LoVo (cell line): ENCODE measurements at places on chromosomes 2 and 18.

DNA sequence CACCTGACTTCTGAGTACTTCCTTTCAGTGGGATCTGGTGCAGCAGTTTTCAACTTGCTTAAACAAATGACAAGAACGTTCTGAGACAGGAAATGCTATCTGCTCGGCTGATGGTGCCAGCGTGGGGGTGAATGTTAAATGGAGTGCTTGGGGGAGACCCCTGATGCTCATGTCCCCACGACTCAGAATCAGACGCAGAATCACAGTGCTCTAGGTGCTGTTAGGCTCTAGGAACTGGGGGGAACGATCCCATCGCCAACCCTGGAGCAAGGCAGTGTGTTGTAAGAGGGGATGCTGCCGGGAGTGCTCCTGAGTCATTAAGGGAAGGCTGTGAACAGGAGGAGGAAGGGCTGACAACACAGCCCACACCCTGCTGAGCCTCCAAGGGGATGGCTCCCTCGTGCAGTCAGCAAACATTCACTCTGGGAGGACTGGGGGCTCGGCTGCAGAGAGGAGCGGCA, 34.1 kb upstream of the KCNF1 start:
- no peak for DNase-seq

DNA sequence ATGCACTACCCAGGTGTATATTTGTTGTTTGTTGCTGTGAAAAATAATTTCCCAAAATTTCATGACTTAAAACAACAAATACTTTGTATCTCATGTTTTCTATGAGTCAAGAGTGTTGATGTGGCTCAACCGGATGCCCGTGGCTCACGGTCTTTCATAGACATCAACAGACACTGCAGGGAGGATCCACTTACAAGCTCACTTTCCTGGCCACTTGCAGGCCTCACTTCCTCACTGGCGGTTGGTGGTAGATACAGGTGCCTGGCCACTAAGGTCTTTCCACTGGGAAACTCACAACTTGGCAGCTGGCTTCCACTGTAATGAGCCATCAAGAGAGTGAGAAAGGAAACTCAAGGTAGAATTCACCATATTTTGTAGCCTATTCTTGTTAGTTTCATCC, 662.9 kb downstream of the IRS1 start:
- DNase-seq: no peak

GRCh38 chr2:46171996-46172546, 125.1 kb upstream of the EPAS1 start:
- DNase-seq: peak; percentile 48

GRCh38 chr18:2641638-2642037, 13.9 kb upstream of the SMCHD1 start:
- no peak for DNase-seq

DNA sequence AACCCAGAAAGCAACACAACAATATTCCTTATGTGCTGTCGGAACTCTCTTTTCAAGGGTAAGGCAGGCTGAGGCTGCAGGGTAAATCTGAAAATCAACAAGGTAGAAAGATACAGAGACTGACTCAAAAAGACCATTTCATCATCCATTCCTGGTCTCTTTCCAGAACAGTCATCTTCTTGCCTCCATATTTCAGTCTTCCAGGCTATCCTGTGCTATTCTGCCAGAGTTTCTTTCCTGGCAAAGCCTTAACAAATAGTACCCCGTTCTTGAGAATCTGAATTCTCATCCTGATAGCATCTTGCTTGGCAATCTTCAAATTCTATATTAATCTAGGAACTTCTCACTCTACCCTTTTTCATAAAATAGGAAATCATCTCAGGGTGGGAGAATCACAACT, 15.5 kb downstream of the DPP10 start:
- no peak for DNase-seq

- no peak for DNase-seq
These were observed 61.7 kb downstream of the CCDC88A start for GRCh38 chr2:55357927-55358326.

DNA sequence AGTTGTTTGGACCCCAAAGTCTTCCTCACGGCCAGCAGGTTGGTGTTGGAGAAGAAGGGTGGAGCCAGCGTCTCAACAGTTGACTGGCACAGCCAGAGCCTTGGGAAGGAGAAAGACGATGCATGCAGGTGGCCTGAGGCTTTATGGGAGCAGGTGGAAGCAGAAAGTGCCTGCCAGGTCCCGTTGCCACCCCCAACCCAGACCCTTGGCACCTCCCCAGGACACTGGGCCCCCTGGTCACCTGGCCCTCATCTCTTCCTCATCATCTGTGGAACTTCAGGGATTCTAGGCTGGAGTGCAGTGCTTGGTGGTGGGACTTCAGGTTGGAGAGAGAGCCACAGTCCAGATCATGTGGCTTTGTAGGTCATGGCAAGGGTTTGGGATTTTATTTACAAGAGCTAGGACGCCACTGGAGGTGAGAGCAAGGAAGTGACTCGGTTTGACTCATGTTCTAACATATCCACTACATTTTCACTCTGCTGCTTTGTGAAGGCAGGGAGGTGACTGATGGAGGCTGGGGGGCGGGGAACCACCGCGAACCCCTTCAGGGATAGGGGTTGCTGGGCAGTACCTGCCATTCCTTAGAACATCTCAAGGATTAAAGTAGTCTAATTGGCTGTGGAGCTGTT, 62.5 kb upstream of the B3GNT7 start:
- DNase-seq: no peak

DNA sequence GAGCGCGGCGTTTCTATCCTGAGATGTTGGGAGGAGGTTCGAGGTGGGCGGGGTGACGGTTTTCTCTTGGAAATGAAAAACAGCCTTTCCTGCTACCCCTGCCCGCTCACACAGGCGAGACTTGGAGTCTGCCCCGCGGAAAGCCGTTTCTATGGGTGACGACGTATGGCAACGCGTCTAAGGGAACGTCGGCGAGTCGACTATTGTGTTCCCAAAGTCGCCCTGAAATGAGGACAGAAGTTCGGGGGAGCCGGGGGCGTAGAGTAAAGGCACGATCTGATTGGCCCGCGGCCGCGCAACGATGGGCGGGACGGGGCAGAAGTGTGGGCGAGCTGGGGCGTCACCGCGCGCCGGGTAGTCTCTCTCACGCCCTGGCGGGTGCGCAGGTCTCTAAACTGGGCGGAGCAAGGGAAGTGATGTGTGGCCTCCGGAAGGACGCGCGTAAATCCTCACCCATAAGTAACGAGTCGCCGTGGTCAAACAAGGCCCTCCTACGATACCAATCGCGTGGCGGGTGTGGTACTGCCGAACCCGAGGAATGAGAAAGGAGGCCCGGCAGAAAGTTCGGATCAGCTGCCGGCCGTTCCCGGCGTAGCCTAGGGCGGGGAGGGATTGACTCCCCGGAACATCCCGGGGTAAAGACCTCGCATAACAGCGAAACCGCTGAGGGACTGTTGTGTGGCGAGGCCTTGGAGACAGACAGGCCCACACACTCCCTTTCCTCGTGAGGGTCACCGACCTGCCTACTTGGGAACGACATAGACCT, 89.6 kb downstream of the FAM161A start:
- DNase-seq: peak; percentile 98

DNA sequence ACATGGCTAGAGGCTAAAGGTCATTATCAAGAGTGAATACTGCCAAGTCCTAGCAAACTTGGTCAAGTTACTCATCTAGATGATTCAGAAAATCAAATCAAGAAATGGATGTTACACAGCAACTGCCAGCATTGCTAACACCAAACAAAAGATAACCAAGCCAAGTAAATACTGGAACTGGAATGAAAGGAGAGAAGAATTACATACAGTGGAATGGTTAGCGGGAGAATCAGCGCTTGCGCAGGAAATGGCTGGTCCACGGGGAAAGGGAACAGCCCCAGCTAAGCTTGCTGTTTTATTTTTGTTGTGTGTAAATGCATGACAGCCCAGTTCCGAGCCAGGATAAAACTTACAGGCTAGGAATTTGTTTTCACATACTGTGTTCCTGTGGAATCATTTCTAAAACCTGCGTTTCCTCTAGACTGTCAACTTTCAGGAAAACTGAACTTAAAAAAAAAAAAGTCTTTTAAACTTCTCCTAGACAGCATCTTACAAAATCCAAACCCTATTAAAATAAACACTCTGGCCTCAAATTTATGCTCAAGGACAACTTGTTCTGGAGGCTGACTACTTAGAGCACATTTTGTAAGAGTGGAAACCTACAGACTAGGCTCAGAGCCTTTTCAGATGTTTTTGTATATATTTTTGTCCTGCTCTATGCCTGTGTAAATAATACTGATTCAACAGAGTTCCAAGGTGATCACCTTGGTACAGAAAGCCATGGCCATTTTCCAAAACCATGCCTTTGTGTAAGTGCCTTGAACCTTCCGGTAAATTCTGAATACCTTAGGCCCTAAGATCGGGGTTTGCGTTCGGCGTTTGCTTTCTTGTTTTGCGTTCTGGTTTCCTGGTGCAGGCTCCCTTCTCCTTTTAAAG, 30.7 kb upstream of the TXNDC2 start:
- no peak for DNase-seq

DNA sequence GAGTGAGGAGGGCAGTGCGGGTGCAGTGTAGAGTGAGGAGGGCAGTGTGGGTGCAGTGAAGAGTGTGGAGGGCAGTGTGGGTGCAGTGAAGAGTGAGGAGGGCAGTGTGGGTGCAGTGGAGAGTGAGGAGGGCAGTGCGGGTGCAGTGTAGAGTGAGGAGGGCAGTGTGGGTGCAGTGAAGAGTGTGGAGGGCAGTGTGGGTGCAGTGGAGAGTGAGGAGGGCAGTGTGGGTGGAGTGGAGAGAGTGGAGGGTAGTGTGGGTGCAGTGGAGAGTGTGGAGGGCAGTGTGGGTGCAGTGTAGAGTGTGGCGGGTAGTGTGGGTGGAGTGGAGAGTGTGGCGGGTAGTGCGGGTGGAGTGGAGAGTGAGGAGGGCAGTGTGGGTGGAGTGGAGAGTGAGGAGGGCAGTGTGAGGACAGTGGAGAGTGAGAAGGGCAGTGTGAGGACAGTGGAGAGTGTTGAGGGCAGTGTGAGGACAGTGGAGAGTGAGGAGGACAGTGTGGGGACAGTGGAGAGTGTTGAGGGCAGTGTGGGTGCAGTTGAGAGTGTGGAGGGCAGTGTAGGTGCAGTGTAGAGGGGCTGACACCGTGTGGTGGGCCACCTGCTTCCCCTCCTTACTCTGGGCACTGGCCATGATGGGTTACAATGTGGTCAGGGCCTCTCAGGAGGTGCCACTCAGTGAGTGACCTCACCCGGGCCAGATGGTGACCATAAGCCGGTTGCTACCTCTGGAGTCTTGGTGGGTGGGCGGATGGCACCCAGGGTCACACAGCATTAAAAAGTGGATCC, 28.5 kb downstream of the INPP4A start:
- DNase-seq: no peak

GRCh38 chr2:2757764-2758163, 426.7 kb upstream of the MYT1L start:
- no peak for DNase-seq

DNA sequence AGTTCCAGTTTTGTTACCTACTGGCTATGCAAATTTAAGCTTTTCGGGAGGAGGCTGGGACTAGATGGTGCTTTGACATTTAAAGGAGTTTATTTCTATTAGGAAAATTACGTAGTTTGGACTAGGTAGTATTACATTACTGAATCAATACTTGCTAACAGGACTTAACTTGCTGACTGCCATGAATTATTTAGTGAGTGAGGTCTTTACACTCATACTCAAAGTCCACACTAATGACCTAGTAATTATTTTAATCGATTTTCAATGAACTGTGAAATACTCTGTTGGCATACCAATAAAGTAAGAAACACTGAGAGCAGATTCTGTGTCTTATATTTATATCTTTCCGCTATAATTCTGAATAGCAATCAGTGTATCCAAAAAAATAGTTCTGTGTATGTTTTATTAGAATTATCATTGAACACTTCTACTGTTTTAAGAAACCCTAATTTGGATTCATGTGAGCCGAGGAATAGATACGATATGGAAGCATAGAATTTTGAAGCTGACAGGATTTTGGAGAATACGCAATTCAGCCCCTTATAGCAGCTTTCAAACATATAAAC, 55.0 kb downstream of the CHST9 start:
- DNase-seq: no peak

- no peak for DNase-seq
These were observed 14.8 kb downstream of the AFTPH start for GRCh38 chr2:64538764-64539433.

DNA sequence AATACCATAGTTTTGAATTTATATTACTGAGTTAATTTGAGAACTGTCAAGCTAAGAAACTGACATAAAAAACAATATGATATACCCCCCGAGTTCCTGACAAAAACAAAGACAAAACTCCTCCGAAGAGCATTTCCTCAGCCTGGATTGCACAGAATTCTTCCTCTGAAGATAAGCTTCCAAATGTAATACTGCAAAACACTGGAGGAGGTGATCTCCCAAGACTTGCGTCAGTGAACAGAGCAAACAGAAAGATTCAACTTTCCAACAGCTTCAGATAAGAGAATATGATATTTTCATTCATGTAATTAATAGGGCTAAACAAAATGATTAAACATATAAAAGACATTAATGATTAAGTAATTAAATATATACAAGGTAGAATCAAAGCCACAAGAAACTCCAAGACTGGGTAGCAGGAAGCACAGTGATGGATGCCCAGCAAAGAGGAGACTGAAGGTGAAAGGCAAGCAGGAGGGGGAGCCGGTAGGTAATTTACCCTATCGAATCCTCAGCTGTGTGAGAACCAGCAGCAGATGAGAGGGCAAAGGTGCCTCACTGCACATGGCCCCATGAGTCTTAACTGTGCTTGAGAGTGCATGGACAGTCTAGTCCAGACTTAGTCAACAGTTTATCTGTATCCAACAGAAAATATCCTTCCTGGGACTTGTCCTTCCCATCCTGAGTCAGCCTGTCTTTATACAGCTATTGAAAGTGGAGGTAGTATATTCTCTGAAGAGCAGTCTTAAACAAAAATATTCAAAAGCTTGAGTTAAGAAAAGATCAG, 18.3 kb upstream of the SERPINB3 start:
- DNase-seq: no peak

DNA sequence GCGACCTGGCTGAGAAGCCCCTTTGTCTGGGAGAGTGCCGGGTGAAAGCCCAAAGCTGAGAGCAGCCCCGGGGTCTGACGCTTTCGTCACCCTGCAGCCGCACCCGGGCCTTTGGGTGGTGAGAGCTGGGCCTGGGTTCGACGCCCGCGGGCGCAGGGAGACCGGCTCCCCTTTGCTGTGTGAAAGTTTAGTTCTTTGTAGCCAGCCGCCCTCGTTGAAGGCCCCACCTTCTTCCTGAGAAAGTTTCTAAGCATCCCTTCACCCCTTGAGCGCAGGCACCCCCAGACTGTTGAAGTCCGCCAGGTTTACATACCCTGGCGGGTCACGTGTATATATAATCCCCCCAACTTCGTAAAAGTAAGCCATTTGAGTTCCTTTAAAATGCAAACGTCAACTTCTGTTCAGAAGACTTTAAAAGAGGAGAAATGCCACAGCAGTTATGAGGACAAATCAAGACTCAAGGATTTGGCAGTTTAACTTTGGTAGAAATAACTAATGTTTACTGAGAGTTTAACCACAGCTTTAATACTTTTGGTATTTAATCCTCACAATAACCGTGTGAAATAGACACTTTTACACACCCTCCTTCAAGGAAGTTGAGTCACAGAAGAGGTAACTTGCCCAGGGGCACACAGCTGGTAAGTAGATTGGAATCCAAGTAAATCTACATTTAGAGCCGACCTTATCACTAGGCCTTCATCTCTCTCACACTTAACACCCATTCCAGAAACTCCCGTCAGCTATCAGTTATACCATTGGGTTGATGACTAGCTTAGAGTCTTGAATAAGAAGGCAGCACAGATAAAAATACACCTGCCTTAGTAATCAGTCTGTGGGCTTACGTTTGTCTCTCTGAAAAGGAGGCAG, 1.1 kb upstream of the MBOAT2 start:
- peak; percentile 56 for DNase-seq

GRCh38 chr2:8242739-8243138, 439.1 kb upstream of the ID2 start:
- no peak for DNase-seq
